NCI-H524 (cell line): ENCODE measurements at places on chromosomes 4 and X.

DNA sequence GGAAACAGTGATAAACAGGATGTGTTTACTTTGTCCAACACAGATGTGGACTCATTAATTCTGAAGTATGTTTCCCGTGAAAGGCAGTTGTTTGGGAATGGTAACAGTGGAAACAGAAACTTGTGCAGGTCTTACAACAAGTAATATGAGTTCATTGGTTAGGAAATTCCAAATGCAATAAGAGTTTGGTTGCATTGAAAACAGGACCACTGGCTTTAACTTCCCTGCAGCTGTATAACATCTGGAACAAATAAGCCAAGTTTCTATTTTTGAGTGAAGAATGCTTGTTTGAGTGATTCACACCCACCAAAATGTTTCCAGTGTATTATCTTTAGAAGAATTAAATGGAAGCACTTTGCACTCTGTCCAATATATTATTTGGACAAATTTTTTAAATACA lies 82.4 kb upstream of the BMP3 start:
- no peak for DNase-seq

DNA sequence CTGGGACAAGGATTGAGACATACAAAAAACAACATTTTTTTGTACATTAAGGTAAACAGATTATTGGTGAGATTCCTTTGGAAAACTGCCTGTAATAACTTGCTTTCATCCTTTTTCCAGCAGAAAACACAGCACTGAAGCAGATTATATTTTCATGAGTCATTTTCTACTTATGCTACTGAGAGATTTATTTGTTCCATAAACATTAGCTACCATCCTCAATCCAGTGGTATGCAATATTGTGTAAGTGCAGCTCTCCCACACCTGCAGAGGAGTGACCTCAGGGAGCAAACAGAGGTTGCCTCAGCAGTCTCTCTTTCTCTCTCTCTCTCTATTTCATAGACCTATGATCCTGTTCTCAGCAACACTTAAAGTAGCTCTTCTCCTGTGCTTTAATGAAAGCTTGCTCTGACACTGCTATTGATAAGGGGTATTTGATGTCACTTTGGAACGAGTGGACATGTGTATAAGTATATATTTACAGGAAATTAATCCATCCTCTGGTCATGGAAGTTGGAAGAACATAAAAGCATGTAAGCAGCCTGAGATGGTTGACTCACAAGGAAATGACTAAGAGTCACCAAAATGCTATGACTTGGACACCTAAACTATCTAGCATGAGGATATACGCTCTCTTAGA lies 163.7 kb upstream of the SPANXC start:
- DNase-seq: no peak

GRCh38 chr4:52248820-52249219 lies 197.7 kb downstream of the SPATA18 start:
- DNase-seq: no peak

DNA sequence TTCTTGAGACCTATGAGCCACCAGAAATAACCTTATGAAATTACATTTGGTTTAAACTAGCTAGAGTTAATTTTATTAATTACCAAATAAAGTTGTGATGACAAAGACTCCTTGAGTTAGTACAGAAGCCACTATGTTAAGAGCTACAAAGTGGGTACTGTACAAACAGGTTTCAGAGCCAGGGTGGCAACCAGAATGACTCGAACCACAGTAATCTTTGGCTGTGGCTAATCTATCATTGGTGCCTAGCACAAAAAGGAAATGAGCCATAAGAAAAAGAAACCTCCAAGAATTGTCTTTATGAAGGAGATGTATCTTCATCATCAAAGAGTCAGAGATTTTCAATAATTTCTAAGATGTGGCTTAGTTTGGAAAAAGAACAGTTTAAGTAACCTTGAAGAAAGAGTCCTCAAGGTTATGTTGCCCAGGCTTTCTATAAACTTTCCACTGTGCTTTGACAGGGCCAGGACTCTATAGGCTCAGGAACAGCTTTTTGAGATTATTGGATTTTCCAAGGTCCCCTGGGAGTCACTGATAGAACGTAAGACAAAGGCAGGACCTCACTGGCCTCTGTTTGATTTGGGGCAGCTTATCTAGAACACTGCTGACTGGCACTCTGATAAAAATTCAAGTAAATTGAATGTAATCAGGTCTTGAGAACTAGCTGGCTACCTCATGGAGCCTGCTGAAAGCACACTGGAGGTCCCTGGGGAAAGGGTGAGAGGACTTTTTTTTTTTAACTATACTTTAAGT lies 777.7 kb downstream of the STIM2 start:
- DNase-seq: no peak

GRCh38 chr4:83589279-83589678 lies 53.4 kb downstream of the GPAT3 start:
- DNase-seq: no peak

- DNase-seq: peak; percentile 54
Observed at GRCh38 chr4:57064811-57065711, 45.1 kb downstream of the IGFBP7 start.
